ENCODE measurements at places on chromosomes 4 and X. TPM values are rescaled to one million over a fixed set of nuclear protein-coding genes. Genes with fewer than 3 reads are reported as not detected.

DNA sequence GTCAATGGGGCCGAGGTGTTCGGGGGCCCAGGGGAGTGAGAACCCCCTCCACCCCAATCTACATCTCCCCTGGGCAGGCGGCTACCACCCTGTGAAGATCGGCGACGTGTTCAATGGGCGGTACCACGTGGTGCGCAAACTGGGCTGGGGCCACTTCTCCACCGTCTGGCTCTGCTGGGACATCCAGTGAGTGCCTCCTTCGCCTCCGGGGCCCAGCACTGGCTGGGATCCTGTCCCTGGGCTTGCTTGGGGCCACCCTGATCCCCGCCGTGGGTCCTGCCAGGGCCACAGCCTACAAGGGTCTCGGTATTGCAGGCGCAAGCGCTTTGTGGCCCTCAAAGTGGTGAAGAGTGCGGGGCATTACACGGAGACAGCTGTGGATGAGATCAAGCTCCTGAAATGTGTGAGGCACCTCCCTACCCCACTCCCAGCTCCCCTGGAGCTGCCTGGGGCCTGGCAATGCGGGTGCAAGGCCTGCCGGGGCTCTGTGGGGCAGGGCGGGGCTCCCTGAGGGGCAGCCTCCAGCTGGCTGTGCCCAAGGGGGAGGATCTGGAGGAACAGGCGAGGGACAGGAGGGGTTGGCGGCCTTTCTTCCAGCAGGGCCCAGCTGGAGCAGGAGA, 697 bp downstream of the SRPK3 start:
- peaks cover 3% of the 10 kb centered on the region for H3K36me3 ChIP-seq
- peaks cover 8% of the 10 kb centered on the region for H3K4me1 ChIP-seq
- no peak overlapping the region for H3K27ac ChIP-seq
- no peak overlapping the region for H3K4me3 ChIP-seq
- H3K27me3 ChIP-seq = no peaks in the 10 kb centered on the region
- no peak for DNase-seq

DNA sequence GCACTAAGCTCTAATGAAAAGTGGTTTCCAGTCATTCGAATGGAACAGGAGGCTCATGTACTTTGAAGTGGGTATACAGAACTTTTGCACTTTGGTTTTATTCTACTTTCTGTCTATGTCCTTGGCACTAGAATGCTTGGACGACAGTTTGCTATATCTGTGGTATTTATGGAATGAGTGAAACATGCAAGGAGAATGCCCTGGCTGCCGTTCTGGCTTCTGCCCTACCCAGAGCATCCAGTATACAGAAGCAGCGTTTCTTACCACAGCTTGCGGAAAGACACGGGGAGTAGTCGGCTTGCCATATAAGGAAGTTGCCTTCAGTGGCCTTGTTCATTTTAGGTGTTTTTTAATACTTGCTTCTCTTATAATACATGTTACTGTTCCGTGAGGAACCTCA, 98.0 kb downstream of the TBL1X start:
- H3K27ac ChIP-seq = no peak overlapping the region
- peaks cover 14% of the 10 kb centered on the region for H3K4me1 ChIP-seq
- no peaks in the 10 kb centered on the region for H3K27me3 ChIP-seq
- DNase-seq = no peak
- no peak overlapping the region for H3K4me3 ChIP-seq

DNA sequence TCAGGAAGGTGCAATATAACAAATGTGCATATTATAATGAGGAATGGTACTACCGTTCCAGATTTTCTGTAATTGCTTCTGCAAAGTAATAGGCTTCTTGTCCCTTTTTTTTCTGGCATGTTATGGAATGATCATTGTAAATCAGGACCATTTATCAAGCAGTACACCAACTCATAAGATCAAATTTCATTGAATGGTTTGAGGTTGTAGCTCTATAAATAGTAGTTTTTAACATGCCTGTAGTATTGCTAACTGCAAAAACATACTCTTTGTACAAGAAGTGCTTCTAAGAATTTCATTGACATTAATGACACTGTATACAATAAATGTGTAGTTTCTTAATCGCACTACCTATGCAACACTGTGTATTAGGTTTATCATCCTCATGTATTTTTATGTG, 12.6 kb downstream of the IBSP start:
- no peak overlapping the region for H3K4me3 ChIP-seq
- no peaks in the 10 kb centered on the region for H3K36me3 ChIP-seq
- no peaks in the 10 kb centered on the region for H3K27me3 ChIP-seq
- no peaks in the 10 kb centered on the region for H3K4me1 ChIP-seq
- no peak overlapping the region for H3K27ac ChIP-seq
- no peak for DNase-seq

- no peaks in the 10 kb centered on the region for H3K27me3 ChIP-seq
- H3K4me1 ChIP-seq = peaks cover 7% of the 10 kb centered on the region
- no peak overlapping the region for H3K27ac ChIP-seq
- no peaks in the 10 kb centered on the region for H3K36me3 ChIP-seq
- no peak overlapping the region for H3K4me3 ChIP-seq
These were observed 162.9 kb upstream of the PGRMC2 start for GRCh38 chr4:128450326-128451120.

DNA sequence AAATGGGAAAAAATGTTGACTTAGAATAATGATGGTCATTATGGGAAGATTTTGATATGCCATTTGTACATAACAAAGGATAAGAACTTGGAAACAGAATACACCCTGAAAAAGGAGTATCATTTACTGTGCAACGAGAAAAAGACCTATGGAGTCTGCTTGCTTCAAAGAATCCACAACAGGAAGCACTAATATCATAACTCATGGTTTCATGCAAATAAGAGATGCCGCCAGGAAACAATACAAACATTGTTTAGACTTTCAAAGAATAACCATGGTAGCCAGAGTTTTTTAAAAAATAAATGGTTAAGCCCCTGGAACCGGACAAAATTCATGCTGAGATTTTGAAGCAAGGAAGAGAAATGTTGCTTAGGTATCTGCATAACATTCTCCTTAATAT, 139.9 kb upstream of the ETNPPL start:
- H3K27me3 ChIP-seq = no peaks in the 10 kb centered on the region
- H3K27ac ChIP-seq = no peak overlapping the region
- no peaks in the 10 kb centered on the region for H3K36me3 ChIP-seq
- no peaks in the 10 kb centered on the region for H3K4me1 ChIP-seq
- no peak overlapping the region for H3K4me3 ChIP-seq

DNA sequence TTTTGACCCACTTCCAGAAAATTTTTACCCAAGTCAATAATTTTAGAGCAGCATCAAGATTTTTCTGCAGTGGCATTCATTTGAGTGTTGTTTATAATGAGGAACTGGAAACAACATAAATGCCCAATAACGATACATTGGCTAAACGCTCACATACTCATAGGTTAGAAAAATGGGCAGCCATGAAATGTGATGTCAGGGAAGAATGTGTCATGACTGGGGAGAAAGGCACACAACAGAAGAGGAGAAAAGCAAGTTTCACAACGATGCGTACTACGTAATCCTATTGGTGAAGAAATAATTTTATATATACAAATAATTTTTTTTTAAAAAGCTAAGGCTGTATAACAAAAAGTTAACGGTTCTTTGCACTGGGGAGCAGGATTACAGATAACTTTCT, 33.6 kb upstream of the MAP3K15 start:
- H3K4me1 ChIP-seq = no peaks in the 10 kb centered on the region
- no peak overlapping the region for H3K27ac ChIP-seq
- no peak for DNase-seq

DNA sequence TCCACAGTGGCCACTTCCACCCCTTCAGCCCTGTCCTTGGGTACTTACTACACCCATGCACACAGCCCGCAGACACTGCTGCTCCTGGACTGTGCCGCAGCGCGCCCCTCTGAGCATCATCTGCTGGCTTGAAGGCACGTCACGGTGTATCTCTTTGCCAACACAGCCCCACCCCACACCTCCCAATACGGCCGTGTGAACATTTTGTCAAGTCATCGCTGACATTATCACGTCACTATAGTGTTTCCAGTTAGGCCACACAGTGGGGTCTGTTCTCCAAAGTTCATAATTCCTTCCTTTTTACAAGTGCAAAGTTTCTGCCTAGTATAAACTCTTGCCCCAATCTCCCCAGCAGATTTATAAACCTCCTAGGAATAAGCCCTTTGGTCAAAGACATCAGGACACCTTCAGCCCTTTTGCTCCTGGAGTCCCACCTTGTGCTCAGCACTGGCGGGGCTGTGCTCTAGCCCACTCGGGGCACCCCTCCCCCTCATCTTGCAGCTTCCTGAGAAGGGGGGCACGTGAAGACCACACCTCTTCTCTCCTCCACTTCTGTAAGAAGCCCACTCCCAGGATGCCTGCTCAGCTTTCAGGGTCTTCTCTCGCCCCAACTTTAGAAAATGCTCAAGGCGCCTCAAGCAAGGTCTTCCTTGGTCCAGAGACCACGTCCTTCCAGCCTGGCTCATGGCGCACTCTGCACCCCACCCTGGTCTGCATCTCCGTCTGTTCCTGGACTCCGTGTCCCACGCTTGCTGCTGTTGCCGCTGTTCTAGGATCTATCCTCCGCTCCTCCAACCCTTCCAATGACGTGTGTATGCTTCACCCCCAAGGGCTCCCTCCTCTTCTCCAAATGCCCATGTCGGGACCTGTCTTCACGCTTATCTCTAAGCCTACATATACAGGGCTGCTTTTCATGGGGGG, 7.2 kb downstream of the FAM53A start:
- H3K36me3 ChIP-seq = no peaks in the 10 kb centered on the region
- H3K4me1 ChIP-seq = no peaks in the 10 kb centered on the region
- H3K27me3 ChIP-seq = no peaks in the 10 kb centered on the region
- no peak overlapping the region for H3K27ac ChIP-seq

- DNase-seq = no peak
- no peak overlapping the region for H3K27ac ChIP-seq
- H3K4me3 ChIP-seq = no peak overlapping the region
- no peaks in the 10 kb centered on the region for H3K27me3 ChIP-seq
These were observed 22.3 kb downstream of the NKX1-1 start for GRCh38 chr4:1383728-1384591.

DNA sequence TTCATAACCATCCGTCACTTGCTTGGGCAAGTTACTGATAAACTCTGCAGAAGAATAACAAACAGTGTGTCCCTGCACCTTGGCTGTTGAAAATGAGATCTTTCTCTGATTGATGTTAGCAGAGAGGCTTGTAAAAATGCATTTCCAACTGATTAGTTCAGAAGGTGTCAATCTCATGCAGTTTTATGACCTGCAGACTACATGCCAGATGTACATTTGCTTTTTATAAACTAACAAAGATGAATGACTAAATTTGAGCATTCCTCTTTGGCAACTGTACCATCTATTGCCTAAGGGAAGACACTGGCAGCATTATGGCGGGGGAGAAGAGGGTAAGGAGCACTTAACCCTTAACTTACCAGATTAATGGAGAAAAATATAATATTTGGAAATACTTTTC, 192.8 kb downstream of the DCTD start:
- H3K27me3 ChIP-seq = no peaks in the 10 kb centered on the region
- no peak overlapping the region for H3K27ac ChIP-seq
- no peak for DNase-seq
- no peaks in the 10 kb centered on the region for H3K4me1 ChIP-seq
- H3K36me3 ChIP-seq = no peaks in the 10 kb centered on the region

- no peak overlapping the region for H3K27ac ChIP-seq
- H3K4me1 ChIP-seq = no peaks in the 10 kb centered on the region
- no peaks in the 10 kb centered on the region for H3K27me3 ChIP-seq
- no peaks in the 10 kb centered on the region for H3K36me3 ChIP-seq
- H3K4me3 ChIP-seq = no peak overlapping the region
These were observed 21.3 kb upstream of the PDLIM5 start for GRCh38 chr4:94430406-94430805.

The RIPPLY1 gene
- not detected for total RNA-seq
